ENCODE measurements at places on chromosomes 12 and 14.

- no peak for DNase-seq
Measured at GRCh38 chr12:7146906-7147305, 16.7 kb downstream of the CLSTN3 start.

DNA sequence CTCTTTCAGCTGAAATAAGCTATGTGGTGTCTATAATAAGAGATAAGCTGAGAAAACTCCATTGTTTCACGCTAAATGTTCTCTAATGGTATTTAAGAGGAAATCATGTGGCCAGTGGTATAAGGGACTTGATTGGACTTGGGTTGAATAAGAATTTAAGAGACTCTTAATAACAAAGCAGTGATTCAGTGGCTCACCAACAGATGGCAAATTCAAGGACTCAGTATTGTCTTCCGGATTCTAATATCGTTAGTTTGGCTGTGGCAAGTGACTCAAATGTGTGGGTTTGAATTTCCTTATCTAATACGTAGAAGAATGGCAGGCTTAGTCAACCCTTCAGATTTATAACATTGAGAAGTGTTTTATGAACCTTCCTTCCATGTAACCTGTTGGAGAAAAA lies 49.1 kb upstream of the KCNH3 start:
- no peak for DNase-seq

DNA sequence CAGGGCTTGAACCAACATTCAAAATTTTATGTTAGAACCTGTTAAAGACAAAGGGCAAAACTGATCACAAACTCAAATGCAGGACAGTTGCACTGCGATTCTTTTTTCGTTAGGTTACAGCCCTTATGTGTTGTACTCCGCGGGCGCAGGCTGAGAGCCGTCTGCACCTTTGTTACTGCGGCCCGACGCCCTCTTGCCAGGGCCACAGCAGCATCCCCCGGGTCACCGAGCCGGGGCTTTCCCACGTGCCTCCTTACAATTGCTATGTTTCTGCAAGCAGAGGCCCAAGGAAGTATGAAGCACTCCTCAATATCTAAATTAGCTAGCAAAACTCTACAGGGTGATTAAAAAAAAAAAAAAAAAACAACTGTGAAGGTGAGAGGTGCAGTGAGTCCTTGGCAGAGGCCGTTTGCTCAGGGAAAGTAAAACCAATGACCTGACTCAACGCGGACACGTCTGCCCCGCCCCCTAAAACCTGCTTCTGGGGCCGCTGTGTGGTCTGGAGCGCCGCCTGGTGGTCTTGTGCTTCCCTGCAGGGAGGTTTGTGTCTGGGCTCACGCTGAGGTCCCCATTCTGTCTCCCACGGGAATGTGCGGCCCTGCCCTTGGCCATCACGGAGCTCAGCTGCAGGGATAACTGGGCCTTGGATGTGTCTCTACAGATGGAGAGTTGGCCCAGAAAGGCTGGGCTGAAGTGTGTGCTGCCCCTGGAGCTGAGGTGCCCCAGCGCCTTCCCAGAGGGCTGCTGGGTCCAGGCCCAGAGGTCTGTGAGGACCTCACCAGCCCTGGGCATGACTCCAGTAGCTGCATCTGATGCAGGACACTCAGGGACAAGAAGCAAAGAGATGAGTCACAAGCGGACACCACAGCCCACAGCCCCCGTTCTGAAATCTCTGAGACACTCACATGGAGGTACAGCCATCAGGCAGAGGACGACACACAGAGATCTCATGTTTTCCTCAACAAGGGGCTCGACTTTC lies 418.5 kb downstream of the TMEM121 start:
- peak; percentile 78 for DNase-seq

- DNase-seq = no peak
Measured at GRCh38 chr12:11839091-11839641, 189.7 kb downstream of the ETV6 start.

- no peak for DNase-seq
Measured at GRCh38 chr14:105468621-105469241, 5.9 kb upstream of the CRIP2 start.

- no peak for DNase-seq
Measured at GRCh38 chr12:119051474-119051873, 70.1 kb downstream of the SRRM4 start.

DNA sequence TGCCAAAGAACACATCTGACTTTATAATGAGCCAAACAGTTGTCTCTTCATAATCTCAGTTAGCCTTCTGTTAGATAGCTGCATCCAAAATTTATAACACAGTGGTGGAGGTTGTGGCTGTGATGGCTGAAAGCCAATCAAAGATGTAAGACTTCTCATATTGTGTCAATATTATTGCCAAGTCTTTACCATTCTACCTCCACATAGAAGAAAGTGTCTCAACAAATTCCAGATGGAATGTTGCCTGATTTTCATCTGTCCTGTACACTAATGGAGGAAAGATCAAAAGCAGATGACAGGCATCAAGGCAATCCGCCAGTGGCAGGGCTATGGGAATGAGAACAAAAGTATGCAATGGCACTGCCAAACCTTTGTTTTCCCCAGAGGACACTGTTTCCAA lies 813.1 kb upstream of the NOVA1 start:
- DNase-seq = no peak
